OCI-M1 (cell line): ENCODE measurements at places on chromosomes 1 and 21.

DNA sequence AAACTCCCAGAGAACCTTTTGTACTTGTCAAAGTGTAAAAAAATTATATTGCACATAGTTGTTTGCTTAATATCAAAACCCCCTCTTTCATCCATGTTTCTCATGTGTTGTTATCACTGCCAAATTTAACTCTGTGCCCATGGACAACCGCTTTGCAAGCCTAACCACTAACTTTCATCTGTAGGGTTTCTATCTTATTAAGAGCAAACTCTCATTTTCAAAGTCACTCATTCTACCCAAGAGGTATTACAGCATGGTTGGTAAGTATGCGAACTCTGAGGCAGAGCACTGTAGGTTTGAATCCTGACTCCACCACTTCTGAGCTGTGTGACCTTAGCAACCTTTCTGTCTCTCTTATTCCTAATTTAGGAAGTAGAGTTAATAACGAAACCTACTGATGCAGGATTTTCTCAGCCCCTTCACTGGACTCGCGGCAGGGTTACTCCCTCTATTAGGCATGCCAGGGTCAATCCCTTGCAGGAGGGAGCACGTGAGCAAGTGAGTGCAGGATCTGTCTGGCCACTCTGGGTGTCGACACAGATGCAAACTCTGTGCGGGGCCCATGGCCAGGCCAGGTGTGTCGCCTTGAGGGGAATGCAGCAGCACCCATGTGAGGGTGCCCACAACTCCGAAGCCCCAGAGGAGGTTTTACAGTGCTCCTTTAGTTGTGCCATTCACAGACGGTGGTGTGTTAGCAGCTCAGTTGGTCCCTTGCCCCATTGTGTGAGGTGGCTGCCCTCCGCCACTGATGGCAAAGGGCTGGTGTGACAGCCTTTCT lies 361.5 kb upstream of the ADGRL2 start:
- DNase-seq, result no peak

- no peak for DNase-seq
Observed at GRCh38 chr1:75426688-75427087, 184.2 kb downstream of the SLC44A5 start.

GRCh38 chr1:84181350-84182005 lies 37.4 kb downstream of the PRKACB start:
- DNase-seq, result no peak

DNA sequence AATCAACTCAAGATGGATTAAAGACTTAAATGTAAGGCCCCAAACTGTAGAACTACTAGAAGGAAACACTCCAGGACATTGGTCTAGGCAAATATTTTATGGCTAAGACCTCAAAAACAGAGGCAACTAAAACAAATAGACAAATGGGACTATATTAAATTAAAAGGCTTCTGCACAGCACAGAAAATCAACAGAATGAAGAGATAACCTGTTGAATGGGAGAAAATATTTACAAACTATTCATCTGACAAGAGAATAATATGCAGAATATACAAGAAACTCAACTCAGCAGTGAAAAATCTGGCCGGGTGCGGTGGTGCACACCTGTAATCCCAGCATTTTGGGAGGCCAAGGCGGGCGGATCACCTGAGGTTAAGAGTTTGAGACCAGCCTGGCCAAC lies 84.1 kb upstream of the HNRNPU start:
- no peak for DNase-seq

- DNase-seq, result no peak
Observed at GRCh38 chr1:165759095-165759494, 9.6 kb downstream of the TMCO1 start.

GRCh38 chr1:61519631-61520030 lies 205.3 kb downstream of the TM2D1 start:
- DNase-seq, result no peak

- DNase-seq, result peak; percentile 90
Observed at GRCh38 chr21:33975548-33976081, 60.0 kb upstream of the ATP5PO start.

DNA sequence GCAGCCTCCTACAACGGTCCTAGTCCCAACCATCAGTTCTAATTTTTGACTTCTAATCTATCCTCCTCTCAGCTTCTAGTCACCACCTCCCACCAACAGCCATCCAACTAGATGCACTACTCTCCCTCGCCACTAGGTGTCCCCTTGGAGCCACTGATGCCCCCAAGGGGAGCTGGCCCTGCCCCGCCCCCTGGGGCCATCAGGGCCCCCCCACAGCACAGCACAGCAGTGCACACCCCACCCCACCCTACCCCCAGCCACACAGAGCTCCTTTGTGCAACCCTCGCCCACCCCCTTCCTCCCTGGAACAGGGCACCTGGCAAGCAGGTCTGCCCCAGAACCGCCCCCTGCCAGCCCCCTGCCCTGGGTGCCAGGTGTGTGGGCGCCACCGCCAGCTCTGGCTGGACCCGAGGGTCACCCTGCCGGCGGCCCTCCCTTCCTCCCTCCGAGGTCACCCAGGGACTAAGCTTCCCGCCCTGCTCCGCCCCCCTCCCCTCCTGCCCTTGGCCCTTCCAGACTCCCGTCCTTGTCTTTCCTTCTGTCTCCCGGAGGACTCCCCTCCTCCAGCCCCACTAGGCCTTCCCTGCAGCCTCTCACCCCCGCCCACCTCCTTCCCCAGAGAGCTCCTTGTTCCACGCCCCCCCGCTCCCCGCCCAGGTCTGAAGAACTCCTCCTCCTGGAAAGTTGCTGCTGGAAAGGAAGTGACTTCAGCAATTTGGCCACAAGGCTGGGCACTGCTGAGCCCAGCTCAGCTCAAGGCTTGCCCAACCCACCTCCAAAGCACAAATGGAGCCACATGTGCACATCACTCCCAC lies 47.0 kb downstream of the AHDC1 start:
- peak; percentile 85 for DNase-seq

DNA sequence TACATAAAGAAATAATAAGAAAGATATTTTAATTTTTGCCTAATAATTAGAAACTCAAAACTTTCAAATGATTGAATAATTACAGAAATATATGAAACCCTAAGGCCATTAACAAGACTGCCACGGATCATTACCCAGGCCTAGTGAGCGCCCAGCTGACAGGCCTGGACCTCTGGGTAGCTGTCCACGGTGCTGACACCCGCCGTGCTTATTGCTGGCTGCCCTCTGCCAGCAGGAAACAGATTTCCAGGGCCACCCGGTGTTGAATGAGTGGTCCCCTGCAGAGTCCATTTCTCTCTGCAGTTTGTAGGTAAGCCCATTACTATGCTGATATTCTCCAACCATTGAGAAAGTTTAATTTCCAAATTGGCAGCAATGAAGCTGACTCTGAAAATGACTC lies 254.4 kb upstream of the GJB5 start:
- DNase-seq, result peak; percentile 28

- DNase-seq, result no peak
Observed at GRCh38 chr21:34018910-34019309, 54.5 kb upstream of the MRPS6 start.

DNA sequence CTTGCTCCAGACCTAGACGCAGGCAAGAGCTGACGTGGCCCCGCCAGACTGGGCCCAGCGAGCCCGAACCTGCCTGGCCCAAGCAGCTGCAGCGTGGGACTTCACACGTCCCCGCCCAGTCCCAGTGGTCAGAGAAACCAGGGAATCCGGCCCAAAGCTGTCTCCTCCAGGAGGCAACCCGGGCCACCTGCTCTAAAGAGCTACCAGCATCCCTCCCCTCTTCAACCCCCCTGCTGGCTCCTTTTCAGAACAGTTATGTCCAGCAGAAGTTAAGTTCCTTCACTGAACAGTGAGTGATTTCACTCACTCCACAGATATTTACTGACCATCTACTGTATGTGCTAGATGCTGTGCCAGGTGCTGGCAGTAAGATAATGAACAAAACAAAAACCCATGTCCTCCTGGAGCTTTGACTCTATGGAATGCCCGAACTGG lies 2.1 kb upstream of the EFNA1 start:
- no peak for DNase-seq

DNA sequence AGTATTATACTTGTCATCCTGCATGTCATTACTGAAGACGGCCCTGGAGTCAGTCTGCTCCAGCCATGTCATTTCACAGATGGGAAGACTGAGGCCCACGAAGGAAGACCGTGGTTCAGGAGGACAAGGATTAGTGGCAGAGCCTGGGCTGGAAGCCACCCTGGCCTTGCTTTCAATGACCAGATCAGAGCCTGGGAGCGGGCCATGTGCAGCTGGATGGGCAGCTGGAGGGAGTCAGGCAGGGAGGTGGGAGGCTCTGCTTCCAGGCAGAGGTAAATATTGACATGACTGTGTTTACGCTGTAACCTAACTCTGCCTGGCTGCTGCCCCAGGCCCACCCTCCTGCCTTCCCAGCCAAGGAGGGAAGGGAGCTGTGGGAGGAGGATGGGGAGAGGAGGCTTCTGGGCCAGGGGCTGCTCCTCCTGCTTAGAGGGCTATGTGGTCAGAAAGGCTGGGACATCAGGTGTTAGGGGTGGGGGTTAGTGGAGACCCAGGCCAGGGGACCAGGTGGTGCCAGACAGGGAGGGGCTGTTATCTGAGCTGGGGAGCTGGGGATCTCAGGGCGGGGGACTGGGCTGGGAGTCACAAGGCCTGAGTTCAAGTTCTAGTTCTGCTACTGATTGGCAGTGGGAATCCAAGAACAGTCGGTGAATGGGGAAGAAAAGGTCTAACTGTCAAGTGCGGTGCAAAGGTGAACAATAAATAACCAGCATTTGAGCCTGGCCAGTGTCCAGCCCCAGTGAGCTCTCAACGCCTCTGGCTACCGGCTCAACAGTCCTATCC lies 48.5 kb upstream of the ECE1 start:
- DNase-seq, result no peak

DNA sequence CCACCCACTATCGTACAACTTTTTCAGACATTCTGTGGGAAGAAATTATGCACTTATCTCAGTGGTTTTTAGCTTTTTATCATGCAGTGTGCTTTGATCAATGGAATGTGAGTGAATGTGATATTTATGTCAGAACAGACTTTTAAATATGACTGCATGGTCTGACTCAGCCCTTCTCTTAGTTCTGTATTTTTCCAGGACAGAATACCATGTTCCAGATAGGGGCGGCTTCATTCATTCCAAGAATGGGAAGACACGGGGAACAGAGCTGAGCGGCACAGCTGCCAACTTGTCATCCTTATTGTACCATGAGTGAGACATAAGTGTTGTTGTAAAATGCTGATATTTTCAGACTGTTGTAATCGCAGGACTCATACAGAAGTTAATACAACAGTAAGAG lies 214.6 kb upstream of the NCAM2 start:
- peak; percentile 39 for DNase-seq

DNA sequence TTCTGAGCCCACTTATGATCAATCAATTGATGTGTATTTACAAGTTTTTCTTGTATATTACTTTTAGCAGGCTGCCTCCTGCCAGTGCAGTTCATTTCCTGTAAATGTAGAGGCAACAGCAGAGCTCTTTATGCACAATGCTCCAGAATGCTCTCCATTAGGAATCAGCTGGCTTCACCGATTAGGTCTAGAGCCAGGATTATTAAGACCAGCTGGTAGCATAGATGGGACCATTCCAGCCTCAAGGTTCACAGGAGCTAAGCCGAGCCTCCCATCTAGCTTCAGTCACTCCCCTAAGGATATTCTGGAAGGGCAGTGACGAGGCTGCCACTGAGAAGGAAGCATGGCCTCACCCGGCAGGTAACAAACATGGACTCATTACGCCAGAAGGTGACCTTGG lies 36.8 kb downstream of the DHRS3 start:
- DNase-seq, result no peak

DNA sequence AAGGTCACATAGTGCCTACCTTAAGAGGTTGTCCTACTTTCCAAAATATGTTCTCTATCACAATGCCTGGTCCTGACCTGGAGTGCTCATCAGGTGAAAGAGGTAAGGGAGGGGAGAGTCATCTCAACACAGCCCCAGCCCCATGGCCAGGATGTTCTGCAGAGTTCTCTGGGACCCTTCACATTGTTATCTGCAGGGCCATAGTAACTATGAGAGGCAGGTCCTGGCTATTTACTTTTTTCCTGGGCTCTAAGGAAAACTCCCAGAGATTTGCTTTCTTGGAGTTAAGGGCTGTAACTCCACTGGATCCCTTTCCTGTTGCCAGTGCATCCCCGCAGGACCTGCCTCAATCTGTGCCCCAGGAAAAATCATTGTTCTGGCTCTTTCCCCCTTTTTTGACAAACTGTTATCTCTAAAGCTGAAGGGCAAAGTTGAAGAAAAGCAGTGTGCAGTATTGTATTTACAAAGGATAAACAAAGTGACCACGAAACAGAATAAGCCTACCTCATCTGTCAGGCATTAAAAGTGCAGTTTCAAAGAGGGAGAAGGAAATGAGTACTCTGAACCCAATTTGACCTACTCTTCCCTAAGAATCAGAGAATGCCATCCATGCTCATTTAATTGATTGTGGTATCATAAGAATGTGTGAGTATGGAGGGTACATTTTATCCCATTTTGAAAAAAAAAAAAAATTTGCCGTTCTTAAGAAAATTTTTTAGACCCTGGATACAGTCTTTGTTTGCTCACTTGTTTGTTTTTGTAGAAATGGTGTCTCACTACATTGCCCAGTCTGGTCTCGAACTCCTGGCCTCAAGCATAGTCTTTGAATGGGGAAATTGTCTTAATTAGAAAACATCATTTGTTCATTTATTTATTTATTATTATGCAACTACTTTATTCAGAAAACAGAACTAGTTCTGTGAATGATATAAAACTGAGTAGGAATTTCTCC lies 149.6 kb downstream of the RHOU start:
- no peak for DNase-seq

DNA sequence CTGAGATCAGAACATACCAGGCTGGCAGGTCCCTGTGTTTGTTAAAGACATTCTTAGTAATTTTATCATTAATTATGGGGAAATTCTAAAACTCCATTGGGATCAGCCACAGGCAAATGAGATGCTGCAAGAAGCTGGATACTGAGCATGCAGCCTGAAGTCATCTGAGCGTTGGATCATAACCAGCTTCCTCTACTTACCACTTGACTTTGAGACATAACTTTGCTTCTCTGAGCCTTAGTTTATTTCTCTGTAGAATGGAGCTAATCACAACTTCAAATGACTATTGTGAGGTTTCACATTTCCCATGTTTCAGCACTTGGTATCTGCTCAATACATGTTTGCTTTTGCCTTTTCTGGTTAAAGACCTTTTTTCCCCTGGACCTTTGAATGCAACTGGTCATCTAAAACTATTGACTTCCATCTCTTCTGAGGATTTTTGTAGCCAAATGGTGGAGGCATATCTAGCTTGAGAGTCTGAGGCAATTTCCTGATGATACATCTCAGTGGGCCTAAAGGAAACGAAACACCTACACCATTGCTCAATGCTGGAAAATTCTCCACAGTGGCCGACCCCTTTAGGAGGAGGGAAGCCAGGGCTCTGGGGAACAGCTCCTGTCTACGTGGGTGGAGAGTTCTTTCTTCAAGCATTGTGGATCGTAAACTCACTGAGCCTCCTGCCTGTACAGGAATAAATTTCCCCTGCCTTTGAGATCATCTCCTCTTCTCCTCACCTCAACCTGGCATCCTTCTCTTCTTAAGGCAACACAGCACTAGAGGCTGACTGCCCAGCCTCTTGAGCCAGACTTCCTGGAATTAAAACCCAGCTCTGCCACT lies 109.1 kb upstream of the HOOK1 start:
- DNase-seq, result no peak

- peak; percentile 18 for DNase-seq
Observed at GRCh38 chr1:30920827-30921226, 12.3 kb upstream of the SDC3 start.
